ENCODE measurements at places on chromosomes 11 and 22.

- peak; percentile 83 for DNase-seq
Observed at GRCh38 chr11:97717922-97718321, 1302.8 kb upstream of the CNTN5 start.

GRCh38 chr22:17443405-17444203 is 74.3 kb downstream of the CECR2 start:
- no peak for DNase-seq

DNA sequence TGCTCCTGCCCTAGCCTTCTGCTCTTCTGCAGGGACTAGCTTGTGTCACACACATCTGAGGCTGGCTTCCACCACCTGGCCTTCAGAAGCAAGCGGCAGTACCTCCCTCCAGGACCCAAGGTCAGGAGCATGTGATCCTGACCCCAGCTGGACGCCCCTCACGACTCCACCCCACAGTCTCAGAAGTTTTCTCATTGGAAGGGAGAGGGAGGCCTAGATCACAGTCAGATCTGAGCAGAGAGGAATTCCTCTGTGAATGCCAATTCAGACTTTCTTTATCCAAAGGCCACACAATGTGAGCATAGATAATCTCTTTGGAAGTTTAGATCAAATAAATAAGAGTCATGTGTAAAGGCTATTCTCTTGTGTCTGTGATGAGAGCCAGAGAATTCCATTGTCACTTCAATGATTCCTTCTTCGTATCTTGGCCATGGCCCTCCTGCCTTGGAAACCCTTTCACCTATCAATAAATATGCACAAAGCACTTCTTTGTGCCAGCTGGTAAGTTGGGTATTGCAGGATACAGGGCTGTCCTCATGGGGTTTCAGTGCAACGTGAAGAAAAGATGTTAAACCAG is 142.9 kb downstream of the SNX19 start:
- no peak for DNase-seq

DNA sequence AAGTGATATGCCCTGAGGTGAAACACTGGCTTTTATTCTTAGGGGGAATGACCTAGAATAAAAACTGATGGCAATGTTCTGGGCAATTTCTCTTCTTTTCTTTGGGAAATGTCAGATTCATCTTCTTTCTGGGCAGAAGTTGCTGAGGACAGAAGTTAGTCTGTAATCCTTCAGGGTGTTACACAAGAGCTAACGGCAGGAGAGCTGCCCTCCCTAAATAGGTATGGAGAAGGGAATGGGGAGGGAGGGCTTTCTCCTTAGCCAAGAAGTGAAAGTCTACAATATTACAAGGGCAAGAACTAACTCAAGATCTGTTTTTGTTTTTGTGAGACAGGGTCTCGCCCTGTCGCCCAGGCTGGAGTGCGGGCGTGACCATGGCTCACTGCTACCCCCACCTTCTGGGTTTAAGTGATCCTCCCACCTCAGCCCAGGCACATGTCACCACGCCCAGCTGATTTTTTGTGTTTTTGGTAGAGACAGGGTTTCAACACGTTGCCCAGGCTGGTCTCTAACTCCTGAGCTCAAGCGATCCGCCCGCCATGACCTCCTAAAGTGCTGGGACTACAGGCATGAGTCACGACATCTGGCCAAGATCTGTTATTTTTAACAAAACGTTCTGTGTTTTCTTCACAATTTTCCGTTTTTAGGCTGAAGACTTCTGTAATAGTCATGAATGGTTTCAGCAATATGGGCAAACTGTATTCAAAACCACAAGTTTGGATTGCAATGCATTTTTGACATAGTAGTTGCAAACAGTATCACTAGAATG is 7.2 kb downstream of the PIWIL4 start:
- DNase-seq, result no peak

GRCh38 chr11:64539711-64540427 is 51.2 kb upstream of the SLC22A12 start:
- no peak for DNase-seq

GRCh38 chr11:11608783-11609232 is 13.0 kb downstream of the GALNT18 start:
- no peak for DNase-seq

GRCh38 chr11:65574811-65575567 is 864 bp upstream of the EHBP1L1 start:
- DNase-seq, result no peak

DNA sequence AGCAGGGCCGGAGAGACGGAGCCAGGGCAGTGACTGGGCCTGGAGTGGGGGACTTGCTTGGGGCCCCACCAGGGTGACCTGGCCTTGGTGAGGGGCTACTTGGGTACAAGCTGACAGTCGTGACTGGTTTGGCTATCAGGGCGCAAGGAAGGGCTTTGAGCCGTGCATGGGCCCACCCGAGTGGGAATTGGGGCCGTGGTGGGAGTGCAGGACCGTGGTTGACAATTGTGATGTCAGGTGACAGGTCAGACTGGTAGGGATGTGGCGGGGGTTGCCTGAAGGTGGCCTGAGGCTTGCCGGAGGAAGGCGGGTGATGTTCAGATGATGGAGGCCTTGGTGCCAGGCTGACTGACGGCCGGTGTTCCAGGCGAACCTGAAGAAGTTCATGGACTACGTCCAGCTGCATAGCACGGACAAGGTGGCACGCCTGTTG is 5.6 kb downstream of the SHANK3 start:
- DNase-seq, result no peak

DNA sequence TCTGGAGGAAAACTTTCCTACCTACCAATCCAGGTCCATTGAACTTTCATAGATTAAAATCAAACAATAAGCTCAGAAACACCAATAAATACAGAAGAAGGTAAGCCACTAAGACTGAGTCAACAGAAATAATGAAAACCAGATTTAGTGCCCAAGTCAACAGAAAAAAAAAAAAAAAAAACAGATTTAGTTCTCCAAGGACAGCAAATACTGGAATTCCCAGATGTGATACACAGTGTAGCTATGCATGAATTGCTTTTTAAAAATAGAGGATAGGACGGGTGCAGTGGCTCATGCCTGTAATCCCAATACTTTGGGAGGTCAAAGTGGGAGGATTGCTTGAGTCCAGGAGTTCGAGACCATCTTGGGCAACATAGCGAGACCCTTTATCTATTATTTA is 15.7 kb downstream of the DMC1 start:
- no peak for DNase-seq

DNA sequence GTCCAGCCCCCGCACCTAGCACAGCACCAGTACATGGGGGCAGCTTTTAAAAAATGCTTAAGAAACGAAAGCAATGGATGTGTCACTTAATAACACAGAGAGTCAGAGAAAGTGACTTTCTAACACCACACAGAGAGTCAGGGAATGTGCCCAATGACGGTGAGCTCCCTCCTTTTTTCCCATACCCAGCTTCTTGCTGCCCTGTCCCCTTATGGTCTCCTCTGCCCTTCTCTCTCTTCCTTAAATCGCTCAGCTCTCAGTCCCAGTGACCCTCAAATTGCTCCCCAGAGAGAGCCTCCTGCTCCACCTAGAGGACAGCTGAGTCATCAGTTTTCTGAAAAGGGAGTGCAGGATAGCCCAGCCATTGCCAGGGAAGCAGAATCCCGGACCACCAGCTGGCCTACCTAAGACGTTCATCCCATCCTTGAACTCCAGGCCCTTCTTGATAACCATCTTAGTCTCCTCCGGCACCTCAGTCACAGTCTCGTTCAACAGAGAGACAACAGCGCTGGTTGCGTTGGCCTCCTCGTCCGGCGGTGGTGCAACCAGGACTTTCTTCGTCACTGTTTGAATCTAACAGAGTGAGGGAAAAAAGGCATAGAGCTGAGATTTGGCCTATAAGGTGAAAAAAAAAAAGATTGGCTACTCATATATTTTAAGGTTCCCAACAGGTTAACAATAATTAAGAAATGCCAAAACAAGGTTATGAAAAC is 113.5 kb downstream of the SLC1A2 start:
- DNase-seq, result no peak

DNA sequence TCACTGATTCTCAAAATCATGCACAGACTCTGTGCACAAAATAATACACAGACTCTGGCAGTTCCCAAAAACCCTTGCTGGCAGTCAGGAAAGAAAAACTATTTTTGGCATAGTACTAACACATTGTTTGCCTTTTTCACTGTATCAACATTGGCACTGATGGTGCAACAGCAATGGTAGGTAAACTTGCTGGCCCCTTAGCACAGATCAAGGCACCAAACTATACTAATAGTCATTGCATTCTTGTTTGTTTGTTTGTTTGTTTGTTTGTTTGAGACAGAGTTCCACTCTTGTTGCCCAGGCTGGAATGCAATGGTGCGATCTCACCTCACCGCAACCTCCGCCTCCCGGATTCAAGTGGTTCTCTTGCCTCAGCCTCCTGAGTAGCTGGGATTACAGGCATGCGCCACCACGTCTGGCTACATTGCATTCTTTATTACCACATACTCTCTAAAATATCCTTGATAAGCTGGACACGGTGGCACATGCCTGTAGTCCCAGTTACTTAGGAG is 81.0 kb upstream of the SLC6A5 start:
- no peak for DNase-seq

GRCh38 chr11:75827562-75827961 is 12.6 kb downstream of the UVRAG start:
- DNase-seq, result no peak

- DNase-seq, result no peak
Observed at GRCh38 chr11:116535994-116536393, 236.8 kb downstream of the BUD13 start.

DNA sequence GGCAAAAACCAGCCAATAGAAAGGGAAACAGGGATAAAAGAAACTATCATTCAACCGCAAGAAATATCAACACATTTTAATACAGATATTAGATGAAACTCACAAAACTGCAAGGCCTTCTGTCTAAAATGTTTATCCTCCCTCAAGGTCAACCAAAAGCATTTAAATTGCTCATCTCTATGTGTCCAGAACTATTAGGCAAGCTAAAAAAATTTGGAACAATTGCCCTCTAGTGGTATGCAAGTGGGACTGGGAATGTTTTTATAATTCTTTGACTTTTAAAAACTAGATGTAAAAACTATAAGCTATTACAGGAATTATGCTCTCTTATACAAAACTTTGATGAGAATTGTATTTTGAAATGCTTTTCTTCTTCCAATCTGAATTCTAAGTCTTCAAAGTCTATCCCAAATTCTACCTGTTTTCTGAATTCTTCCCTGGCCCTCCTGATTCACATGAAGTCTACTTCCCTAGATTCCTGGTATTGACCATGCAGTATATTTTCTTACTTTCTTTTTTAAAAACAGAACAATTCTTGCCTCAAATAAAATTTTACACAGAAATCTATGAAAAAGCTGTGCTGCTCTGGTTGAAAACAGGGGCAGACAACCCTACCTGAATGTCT is 4.9 kb downstream of the CWC15 start:
- DNase-seq, result no peak

DNA sequence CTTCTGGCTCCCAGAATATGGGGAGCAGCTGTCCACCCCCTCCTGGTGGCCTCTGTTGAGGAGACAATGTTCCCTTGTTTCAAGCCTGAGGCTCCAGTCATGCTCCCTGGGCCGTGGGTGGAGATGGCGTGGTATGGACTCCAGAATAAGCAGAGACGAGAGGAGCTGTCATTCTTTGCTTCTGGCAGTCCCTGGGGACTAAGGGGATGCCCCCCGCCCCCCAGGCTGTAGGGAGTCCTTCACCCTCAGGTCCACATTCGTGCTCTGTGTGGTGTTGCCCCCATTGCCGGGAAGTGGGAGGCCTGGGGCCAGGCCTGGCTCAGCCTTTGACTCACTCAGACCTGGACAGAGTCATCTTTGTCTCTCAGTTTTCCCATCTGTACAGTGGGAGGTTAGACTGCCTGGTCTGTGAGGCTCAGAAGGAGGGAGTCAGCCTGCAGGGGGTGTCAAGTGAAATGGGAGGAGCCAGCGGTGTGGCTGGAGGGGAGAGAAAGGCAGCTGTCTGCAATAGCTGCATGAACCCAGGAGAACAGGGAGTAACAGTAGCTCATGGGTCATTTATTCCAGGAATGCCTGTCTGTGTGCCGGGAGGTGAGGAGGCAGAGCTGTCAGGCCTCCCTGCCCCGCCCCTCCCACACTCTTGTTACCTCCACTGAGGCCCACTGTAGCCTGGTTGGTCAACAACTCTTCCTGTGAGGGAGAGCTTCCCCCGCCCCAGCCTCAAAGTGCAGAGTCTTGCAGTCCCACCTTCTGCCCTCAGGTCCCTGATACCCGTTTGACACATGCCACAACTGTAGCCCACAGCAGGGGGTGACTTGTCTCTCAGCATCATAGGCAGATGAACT is 6.3 kb downstream of the ARHGEF17 start:
- DNase-seq, result peak; percentile 63

GRCh38 chr11:28132548-28132947 is 24.4 kb downstream of the METTL15 start:
- no peak for DNase-seq

GRCh38 chr11:16831316-16832192 is 93.1 kb downstream of the C11orf58 start:
- no peak for DNase-seq

DNA sequence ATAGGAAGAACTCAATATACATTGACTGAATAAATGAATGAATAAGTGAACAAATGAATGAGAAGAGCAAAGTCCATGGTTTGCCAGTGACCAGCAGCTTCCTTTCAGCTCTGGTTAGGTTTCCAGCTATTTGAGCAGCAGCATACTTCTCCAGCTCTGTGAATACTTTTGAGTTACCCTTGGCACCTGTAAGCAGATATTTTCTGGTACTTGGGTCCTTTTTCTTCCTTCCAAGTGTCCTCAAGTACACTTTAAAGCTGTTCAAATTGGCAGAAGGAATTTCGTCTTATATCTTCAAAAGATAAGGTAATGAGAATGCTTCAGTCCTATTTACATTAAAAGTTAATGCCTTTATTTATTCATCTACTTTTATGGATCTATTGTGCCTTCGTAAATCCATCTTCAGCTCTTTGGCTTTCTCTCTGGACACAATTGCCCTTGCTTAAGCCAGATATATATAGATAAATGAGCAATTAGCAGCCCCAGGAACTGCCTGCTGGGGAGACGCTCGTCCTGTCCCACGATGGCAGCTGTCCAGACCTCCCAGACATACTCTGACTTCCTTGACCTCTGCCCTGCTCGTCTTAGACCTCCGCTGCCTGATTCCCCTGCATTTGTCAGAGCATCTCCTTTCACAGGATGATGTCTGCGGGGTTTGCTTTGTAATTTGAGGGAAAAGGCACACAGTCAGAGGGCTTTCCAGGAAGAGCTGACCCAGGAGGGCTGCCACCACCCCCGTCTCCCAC is 926.3 kb downstream of the OPCML start:
- no peak for DNase-seq

DNA sequence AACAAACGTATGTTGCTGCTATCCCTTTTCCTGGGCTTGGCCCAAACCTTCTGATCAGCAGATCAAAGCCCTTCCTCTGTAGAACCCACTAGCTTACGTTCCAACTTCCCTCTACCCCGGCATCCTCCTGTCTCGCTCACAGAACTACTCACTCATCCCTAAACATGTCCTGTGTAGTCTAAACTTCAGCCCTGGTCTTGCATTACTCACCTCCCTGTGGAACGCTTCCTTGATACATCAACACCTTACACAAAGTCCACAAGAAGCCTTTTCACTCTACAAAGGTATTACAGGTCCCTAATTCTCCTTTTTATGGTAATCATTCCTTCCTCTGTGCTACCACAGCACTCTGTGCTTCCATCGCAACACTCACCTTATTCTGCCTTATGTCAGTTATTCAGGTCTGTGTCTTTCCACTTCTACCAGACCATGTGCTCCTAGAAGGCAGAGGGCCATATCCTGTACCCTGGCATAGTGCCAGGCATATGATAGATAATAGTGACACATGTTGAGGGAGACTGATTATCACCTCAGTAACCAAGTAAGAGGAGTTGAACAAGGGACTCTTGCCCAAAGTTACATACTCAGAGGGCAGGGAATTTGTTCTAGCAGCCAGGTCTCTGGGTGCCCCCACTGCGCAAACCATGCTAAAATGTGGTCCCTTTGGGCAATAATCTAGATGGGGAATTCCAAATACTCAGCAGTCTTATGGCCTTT is 41.6 kb downstream of the USP35 start:
- DNase-seq, result peak; percentile 7
